ENCODE measurements at places on chromosomes 3 and 15.

DNA sequence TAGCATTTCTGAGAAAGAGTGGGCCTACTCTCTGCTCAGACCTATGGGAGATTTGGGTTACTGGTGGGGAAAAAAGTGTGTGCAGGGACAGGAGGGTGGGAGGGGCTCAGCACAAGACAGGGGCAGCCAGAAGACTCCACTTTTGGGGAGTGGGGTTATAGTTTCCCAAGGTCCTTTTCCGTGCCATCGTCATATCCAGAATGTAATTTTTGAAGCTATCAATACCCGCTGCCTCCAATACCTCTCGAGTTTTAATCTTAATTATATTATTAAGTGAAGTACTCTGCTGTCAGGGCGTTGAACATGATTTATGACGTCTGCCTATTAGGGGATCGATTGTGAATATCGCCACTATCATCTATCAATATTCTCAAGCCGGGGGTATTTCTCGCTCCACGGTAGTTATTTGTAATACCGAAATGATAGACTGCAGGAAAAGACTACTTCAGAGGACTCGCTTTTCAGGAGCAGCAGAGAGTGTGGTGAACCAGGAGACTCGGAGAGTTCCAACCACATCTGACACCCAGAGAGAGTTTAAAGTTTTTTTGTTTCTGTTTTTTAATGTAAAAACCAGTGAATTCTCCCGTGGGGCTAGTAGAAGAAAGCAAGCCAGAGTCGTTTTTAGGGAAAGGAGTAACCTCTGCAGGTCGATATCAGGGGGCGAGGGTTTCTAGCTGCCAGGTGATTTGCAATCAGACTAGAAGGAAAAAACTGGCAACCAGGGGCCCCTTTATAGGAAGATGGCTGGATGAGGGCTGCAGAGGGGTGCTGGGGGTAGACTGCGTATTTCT lies 20.6 kb downstream of the NR2F2 start:
- DNase-seq: no peak

DNA sequence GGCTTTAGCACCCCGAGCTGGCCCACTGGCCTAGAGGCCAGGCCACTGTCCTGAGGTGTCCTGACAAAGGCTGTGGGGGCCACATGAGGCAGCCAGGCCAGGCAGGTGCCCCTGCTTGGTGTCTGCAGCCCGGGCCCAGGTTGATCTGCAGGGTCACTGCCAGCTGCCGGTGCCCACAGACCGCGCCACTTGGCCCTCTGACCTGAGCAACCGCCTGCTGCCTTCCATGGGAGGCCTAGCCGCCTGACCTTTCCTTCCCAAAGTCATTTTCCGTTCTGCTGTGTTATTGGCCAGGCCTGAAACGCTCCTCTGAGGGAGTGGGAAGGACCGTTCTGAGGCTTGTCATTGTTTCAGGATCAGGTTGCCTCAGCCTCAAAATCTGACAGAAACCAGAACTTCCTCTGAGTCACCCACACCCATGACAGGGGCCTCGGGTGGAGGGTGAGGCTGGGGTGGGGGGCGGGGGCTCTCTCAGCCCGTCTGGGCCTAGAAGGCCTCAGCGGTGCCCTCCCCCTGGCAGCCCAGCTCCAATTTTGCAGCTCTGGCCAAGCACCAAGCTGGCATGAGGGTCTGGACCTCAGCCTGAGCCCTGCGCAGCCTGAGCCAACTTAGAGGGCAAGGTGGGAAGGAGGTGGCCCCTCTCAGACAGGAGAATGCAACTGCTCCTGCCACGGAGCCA lies 140.7 kb upstream of the MEF2A start:
- peak; percentile 46 for DNase-seq

DNA sequence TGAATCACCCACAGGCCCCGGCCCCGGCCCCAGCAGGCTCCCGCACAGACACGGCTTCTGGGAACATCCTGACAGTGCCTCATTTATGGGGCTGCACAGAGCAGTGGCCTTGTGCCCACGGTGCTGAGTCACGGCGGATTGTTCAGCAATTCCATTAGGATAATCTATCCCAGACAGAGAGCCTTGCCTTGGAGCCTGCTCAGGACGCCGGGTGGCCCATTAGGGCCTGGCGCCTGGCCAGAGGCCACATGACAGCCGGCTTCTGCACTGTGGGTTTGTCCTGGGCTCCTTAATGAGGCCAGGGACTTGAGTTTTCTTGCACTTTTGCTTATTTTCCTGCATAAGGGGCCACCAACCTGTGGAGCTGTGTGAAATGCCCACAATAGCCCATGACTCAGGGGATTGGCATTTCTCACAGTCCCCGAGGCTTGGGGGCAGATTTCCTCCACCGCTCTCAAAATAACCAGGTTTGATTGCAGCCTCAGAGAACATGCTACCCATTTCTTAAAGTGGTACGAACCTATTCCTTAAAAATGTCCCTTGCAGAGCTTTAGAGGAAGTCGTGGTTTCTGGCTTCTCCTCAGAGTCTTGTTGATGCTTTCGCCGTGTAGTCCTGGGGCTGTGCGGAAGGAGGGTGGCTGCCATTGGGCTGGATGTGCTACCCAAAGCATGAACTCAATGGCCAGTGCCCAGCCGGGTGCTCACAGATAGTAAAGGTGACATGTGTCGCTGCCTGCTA lies 19.0 kb downstream of the SYNM start:
- DNase-seq: no peak

DNA sequence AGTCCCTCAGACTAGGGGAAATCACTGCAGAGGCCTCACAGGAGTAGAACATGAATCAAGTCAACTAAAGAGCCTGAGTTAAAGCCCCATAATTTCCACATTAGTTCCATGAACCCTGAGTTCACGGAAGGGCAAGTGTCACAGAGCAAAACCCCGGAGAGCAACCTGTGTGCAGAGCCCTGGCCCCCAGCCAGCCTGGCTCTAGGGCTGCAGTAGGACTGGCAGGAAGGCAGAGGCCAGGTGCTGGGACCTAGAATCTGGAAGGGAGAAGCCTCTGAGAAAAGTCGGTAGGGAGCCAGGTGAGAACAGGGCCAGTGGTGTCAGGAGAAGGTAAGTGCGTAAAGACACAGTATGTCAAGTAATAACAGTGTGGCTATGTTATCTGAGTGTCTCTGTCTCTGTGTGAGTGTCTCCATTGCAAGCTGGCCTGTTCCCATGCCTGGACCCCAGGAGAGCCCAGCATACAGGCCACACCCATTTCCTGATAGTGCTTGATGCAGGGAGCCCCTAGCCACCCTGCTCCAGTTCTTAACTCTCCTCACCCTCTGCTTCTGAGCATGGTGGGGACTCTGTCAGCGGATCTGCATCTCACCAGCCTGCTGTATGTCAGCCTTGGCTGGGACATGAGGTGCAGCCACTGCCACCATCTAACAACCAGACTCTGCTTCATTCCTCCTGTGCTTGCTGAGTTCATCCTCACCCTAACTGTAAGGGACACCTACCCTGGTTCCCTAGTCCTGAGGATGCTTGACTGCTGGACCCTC lies 11.3 kb upstream of the MANF start:
- DNase-seq: no peak

GRCh38 chr3:88010810-88011209 lies 48.0 kb downstream of the CGGBP1 start:
- no peak for DNase-seq

- no peak for DNase-seq
Observed at GRCh38 chr3:115928376-115928775, 305.1 kb downstream of the GAP43 start.

- no peak for DNase-seq
Observed at GRCh38 chr15:41928637-41929620, 35.1 kb upstream of the SPTBN5 start.

DNA sequence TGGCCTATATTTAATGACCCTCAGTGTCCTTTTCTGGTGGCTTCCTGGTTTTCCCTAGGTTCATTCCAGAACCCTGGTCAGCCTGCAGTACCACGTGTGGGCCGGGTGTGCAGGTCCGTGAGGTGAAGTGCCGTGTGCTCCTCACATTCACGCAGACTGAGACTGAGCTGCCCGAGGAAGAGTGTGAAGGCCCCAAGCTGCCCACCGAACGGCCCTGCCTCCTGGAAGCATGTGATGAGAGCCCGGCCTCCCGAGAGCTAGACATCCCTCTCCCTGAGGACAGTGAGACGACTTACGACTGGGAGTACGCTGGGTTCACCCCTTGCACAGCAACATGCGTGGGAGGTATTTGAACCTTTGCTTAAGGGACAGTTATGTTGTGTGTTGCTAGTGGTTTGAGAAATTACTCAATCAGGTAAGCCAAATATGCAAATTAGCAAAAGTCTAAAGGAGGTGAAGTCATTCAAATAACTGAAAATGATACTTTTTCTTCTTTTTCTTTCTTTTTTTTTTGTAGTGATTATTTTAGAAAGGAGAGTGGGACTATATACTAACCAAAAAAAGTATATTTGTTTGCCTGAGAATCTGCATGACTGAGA lies 259.2 kb downstream of the ADAMTSL3 start:
- DNase-seq: no peak

DNA sequence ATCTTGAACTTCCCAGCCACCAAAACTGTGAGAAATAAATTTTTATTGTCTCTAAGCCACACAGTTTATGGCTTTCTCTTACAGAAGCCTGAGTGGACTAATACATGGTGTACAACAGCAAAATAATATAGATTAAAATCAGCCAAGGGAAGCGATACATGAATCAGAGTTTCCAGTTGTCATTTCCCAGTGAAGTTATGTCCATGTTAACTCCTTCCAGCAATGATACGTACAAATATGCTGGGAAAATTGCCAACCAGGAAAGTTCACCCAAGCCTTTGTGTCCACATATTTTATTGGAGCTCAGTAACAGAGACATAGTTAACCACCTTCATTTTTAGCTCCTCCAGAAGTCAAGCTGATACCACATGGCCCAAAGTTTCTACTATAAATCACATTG lies 280.9 kb upstream of the KCNMB2 start:
- DNase-seq: no peak

GRCh38 chr3:126781889-126782491 lies 78.0 kb downstream of the CHCHD6 start:
- DNase-seq: no peak

DNA sequence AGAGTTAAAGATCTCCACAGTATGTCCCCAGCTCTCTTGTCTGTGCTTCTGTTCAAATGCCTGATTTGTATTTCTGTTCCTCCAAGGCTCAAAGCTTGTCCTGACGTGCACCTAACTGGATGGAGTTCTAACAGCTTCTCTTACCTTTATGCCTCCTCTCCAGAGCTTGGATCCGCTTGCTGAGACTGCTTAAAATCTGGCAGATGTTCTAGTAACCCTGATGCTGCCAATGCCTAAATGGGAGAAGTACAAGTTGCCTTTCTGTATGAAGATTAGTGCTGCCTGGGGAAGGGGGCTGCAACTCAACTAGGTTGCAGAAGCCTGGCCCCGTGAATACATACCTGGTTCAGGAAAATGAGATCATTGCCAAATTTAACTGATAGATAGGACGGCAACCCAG lies 354.5 kb upstream of the KCNMB2 start:
- no peak for DNase-seq

GRCh38 chr3:127174715-127175140 lies 18.2 kb upstream of the PRR23E start:
- DNase-seq: no peak

- no peak for DNase-seq
Observed at GRCh38 chr15:97319291-97319690, 641.2 kb upstream of the ARRDC4 start.

DNA sequence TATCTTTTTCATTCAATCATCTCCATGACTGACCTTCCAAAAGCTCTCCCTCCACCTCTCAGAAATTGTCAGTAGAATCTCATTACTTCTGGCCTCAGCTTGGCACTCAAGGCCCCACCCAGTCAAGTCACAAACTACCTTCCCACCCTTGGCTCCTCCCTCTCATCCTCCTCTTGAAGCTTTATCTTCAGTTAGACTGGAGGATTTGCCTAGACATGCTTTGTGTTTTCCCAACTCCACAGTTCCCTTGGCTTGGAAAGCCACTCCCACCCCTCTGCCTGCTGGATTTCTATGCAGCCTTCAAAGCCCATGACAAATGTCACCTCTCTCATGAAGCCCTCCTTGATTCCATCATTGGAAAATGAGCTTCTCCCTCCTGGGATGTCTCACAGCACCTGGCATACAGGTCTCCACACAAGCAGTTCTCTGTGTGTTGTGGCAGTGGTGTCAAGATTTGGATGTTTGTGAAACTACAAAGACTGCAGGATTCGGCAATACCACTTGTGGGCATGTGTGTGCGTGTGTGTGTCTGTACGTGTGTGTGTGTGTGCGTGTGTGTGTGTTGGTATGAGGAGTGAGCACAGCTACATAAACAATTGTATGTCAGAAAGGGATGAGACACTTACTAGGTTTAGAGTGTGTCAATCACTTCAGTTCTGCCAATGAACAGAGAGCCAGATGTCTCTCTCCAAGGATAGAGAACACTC lies 45.3 kb upstream of the VPS8 start:
- no peak for DNase-seq

- no peak for DNase-seq
Observed at GRCh38 chr3:16836505-16837237, 48.1 kb upstream of the PLCL2 start.

GRCh38 chr3:52805270-52806039 lies 10.9 kb downstream of the ITIH3 start:
- DNase-seq: no peak

Measured in activated CD4-positive, alpha-beta T cell treated with anti-CD3 and anti-CD28 coated beads, Interleukin-2, amount 50 U/mL, for 4 hours (primary cell).